Activated CD4-positive, alpha-beta T cell treated with anti-CD3 and anti-CD28 coated beads for 24 hours (primary cell): ENCODE measurements at places on chromosomes 7 and 10.

GRCh38 chr10:129509155-129509554, 42.1 kb downstream of the MGMT start:
- no peak for DNase-seq

- DNase-seq = no peak
Observed at GRCh38 chr7:32869716-32870115, 21.8 kb downstream of the KBTBD2 start.

DNA sequence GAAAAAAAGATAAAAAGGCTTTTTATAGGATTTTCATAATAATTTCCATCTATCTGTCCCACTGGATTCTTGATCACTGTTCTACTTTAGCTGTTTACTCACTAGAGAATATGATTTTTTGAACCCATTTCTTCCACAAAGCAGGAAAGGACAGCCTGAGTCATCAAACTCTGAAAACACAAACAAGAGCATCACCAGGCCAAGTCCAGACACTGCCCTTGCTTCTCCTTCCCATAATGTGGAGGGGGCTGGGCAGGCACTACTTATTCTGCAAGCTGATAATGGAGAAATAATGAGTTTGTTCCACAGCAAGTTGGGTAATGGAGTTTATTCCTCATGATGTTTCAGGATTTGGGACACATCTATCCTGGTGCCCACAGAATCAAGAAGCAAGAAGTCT, 13.0 kb upstream of the KCNIP2 start:
- DNase-seq = no peak

- no peak for DNase-seq
Observed at GRCh38 chr10:110746969-110747608, 103.0 kb downstream of the RBM20 start.

DNA sequence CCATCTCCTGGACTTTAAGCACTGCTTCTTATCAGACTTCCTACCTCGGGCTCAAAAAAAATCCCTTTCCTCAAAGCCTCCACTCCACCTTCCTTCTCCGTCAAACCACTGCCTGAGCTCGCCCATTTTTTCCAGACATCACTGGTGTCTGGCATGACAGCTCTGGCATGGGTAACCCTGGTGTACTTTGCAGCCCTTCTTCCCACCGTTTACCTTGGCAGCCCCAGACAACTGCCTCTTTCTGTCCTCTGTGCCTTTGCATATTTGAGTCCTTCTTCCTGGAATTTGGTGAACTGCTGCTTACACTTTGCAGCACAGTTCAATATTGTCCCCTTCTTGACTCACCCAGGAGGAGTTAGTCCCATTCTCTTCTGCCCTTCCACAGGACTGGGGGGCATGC, 144.6 kb upstream of the TBX20 start:
- DNase-seq = no peak

- DNase-seq = no peak
Observed at GRCh38 chr7:1742555-1743303, 72.7 kb downstream of the ELFN1 start.

- DNase-seq = no peak
Observed at GRCh38 chr10:18102404-18102803, 37.8 kb upstream of the CACNB2 start.

- no peak for DNase-seq
Observed at GRCh38 chr10:97335188-97335619, 675 bp upstream of the FRAT2 start.

- no peak for DNase-seq
Observed at GRCh38 chr7:2546776-2547586, 8.3 kb downstream of the BRAT1 start.

- DNase-seq = no peak
Observed at GRCh38 chr7:28755255-28755654, 202.9 kb downstream of the TRIL start.

DNA sequence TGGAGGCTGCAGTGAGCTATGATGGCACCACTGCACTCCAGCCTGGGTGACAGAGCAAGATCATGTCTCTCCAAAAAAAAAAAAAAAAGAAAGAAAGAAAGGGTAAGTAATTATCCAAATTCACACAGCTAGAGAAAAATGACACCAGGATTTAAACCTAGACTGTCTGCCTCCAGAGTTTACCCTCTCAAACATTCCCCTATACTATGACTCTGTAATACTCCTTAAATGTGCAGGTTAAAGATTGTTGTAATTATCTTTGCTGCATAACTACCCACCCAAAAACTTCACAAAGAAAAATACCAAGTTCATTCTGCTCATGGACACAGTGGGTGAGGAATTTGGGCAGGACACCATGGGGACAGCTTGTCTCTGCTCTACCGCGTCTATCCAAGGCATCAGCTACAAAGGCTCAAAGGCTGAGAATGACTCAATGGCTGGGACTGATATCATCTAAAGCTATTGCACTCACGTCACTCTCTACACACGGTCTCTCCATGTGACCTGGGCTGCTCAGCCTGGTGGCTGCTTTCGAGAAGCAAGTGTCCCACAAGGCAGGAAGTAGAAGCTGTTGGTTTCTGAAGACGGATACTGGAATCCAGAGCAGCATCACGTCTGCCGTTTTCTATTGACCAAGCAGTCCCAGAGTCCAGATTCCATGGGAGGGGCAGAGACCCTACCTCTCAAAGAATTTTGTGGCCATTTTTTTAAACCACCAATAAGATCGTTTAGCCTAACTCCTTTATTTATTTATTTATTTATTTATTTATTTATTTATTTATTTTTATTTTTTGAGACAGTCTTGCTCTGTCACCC, 185.7 kb upstream of the AUTS2 start:
- no peak for DNase-seq

GRCh38 chr7:150341263-150342120, at the start of gene RARRES2:
TSS of gene RARRES2 (minus strand) at chr7:150341629. CDS start at chr7:150340609, 1,020 bp downstream.
- no peak for DNase-seq

DNA sequence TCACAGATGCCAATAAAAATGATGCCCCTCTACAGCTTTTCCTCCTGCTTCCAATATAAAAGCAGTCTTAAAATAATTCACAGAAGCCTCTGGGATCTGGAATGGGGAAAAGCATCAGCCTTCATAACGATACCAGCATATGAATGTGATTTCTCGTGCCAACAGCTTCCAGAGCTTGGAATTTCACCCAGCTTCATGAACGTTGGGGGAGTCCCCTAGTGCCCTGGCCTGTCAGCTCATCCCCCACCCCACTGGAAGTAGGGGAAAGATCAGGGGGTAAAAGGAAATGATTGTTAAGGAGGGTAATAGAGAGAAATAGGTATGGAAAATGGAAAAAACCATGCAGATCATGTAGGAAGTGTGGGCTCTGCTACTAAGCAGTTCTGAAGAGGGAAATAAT, 253.6 kb downstream of the INHBA start:
- no peak for DNase-seq

- no peak for DNase-seq
Observed at GRCh38 chr10:58027426-58027825, 240.3 kb downstream of the IPMK start.

DNA sequence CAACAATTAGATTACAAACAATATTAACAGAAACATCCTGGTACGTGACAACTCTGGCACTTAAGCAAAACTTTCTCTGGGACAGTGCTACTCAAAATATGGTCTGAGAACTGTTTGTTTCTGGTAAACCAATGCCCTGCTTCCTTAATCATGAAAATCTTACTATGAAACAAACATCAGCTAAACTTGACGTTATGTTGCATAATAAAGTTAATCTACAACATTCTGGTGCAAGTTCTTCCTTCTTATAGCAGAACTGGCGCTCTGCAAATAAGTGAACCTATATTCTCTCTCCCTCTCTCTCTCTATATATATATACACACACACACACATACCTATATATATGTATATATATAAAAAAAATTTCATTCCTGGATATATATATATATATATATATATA, 7.8 kb downstream of the C7orf33 start:
- no peak for DNase-seq

DNA sequence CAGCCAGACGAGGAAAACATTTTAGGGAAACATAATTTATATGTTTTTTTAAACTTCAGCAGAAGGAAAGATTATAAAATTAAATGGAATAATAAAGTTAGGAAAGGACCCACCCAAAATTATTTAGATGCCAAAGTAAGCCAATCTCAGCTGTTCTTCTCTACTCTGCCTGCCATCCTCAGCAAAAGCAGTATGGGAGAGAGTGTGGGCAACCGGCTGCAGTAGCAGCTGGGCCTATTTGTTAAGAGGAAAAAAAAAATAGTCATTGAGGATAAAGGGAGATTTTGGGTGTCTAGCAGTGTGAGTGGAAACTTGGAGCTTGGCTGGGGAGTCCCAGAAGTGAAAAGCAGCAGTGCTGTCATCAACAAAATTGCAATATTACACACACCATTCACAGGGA, 15.4 kb downstream of the SEMA3E start:
- no peak for DNase-seq

- no peak for DNase-seq
Observed at GRCh38 chr10:70034232-70034631, 18.4 kb upstream of the MACROH2A2 start.

DNA sequence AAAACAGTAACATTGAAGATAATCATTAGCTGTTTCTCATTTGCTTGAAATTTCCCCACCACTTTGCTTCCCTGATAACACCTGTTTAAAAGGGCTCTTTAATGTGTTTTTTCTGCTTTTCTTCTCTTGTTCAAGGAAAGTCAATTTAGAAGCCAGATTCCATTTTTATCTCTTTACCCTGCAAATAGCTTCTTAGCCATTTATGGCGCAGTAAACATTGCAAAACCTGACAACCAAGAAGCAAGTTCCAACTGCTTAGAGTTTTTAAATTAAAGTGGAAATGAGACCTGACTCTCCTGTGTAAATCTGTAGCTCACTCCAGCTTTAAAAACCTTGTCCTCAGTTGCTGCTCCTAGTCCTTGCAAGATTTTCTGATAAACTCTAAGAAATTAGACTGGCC, 30.1 kb downstream of the SGPL1 start:
- DNase-seq = no peak

- no peak for DNase-seq
Observed at GRCh38 chr10:98332623-98333269, 64.8 kb upstream of the LOXL4 start.

GRCh38 chr10:17418249-17418648, 36.1 kb downstream of the ST8SIA6 start:
- no peak for DNase-seq

GRCh38 chr7:50957431-50957830, 174.7 kb upstream of the GRB10 start:
- no peak for DNase-seq

DNA sequence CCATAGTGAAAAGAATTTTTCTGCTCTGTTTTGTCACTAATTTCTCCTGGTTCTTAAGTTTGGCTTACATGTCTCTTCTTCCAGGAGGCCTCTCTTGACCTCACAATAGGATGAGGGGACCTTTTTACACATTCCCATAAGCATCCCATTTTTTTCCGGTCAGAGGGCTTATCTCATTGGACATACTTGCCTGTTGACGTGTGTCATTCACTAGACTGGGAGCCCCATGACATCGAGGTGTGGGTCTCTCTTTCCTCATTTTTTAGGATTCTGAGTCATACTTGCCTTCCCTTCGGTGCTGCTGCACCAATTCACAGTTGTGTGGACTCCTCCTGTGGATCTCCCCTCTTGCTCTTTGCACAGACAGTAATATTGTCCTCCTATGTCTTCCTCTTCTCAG, 601.8 kb downstream of the GATA3 start:
- no peak for DNase-seq

- DNase-seq = no peak
Observed at GRCh38 chr10:84262190-84262956, 17.5 kb downstream of the RGR start.

- no peak for DNase-seq
Observed at GRCh38 chr10:34859170-34859569, 44.1 kb upstream of the PARD3 start.

GRCh38 chr7:91503934-91504555, 239.8 kb downstream of the FZD1 start:
- DNase-seq = no peak

DNA sequence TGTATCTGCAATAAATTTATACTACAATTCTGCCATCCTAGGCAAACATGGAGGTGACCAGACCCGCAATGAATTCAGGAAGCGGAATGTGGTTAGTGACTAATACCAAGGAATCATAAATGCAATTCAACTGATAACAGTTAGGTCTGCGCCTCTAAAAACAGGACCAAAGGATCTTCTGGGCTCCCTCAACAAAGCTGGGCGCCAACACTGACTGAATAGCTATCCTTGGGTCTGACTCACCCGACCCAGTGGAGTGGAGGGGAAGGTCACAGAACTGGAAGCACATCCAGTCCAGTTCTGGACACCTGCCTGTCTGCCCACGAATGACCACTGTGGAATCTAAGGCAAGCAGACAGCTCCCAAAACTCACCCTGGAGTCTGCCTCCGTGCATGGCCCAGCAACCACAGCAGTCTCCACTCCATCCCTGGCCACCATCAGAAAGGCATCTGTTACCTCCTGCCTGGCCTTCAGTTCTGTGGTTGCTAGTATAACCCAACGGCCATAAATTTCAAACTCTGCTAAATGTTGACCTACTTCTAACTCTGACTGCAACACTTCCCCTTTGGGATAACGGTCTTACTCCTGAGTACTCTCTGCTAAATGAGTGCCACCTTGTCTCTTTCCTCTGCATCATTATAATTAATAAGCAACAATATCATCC, 43.0 kb upstream of the DLX6 start:
- DNase-seq = no peak

GRCh38 chr7:134823400-134823799, 44.0 kb downstream of the CALD1 start:
- no peak for DNase-seq

DNA sequence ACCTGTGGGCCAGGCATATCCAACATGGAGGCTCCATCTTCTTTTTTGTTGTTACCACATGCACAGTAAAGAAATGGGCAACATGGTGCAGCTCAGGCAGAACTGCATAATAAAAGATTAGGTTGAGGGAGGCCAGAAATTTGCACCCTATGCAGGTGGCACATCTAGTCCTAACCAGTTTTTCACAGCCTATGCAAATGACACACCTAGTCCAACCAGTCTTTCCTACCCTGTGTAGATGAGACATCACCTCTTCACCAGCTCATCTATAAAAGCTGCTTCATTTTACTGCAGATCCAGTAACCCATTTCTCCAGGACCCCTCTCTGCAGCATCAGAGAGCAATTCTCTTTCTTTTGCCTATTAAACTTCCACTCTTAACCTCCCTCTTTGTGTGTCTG, 411.0 kb upstream of the PCDH15 start:
- DNase-seq = no peak

GRCh38 chr7:36192053-36192824, 39.2 kb downstream of the EEPD1 start:
- no peak for DNase-seq

- no peak for DNase-seq
Observed at GRCh38 chr7:110974441-110974840, 116.5 kb upstream of the LRRN3 start.
